HT1080 (cell line): ENCODE measurements at places on chromosomes 1 and 21. TPM values are rescaled to one million over a fixed set of nuclear protein-coding genes. Genes with fewer than 3 reads are reported as not detected.

GRCh38 chr1:69377507-69377906, 190.2 kb upstream of the LRRC7 start:
- no peak for DNase-seq

DNA sequence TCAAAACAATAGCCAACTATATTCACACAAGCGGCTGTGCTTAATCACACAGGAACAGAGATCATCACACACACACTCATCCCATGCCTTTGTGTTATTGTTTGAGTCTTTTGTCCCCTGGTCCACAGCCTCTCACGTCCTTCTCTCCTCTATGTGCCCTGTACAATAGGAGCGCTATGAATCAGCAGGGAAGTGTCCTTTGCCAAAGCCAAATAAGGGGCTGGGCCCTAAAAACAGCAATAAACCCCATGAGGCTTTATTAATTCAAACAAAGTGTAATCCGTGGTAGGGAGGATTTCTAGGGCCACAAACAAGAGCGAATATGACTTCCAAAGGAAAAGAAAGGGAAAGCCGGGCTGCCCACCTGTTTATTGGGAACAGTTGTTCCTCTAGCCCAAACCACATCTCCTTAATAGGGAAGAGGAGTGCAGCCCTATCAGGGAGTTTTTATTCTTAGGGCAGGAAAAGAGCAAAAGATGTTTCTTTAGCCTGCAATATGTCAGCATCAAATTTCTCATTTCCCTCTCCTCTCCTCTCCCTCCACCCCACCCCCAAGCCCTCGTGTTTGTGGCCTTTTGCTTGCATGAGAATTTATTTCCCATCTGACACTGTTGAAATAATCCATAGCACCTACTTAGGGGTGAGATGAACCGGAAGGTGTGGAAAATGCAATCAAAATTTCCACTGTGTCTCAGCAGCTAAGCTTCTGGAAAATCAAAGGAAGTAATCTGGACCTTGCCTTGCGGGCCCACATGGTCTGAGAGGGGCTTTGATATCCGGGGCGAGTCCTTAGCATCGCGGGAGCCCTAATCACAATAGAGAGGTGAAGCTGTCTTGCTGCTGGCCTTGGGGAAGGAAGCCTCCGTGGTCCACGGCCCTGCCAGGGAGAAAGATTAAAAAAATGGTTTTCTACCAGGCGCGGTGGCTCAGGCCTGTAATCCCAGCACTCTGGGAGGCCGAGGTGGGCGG, 45.3 kb upstream of the ITPKB start:
- DNase-seq, result peak; percentile 79

DNA sequence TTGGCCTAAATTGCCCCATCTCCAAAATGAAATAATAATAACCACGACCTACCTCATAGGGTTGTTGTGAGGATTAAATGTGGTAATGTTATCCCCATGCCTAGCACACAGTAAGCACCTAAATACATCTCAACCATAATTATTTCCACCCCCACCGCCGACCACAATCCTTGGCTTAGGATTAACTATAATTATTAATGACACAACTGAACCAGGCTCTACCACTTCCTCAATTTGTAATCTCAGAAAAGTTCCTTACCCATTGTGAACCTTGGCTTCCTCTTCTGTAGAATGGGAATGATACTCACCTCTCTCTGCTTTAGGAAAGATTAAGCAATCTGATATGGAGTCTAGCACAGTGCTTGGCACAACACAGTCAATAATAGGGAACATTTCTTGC, 44.3 kb upstream of the TACSTD2 start:
- DNase-seq, result no peak

DNA sequence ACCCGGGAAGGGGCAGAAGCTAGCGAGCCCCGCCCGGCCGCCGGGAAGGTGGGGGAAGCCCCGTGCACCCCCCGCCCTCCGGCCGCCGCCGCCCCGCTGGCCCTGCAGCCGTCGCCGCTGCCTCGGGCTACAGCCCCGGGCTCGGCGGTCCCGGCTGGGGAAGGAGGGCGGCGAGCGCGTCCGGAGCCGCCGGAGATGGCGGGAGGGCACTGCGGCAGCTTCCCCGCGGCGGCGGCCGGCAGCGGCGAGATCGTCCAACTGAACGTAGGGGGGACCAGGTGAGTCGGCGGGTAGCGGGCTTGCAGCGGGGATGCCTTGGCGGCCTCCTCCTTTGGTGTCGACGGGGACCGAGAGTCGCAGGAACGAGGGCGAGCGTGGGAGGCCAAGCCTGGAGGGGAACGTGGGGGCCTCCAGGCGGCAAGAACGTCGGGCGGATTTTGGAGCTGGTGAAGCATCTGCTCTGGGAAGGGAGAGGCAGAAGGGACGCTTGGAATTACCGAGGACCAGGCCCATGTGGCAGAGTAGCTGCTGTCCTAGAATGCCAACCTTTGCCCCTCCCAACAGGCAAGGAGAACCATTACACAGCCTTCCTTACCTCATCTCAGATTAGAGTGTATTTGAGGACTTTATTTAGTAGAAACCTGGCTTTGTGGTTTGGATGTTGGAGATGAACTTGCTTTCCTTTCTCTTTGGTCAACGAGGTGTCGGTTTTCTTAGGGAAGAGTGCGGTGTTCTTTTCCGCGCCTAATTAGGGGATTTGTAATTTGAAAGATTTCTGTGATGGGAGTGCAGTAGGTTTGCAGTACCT, 591 bp downstream of the KCTD3 start:
- peak; percentile 62 for DNase-seq

GRCh38 chr21:44697811-44698734, 1.1 kb downstream of the KRTAP10-12 start:
- no peak for DNase-seq

DNA sequence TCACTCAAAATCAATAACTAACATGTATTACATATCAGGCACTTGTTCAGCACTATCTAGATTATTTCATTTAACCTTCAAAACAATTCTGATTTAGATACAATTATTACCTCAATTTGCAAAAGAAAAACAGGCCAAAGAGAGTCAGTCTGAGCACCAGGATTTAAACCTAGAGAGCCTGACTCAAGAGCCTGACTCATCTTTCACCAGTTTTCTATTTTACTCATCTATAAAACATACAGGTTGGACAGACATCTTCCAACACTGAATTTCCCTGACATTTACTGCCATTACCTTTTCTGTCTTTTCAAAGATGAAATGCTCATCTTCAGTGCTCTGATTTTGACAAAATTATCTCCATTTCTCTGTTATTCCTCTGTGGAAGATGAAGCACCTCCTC, 116.5 kb downstream of the MRPL39 start:
- DNase-seq, result no peak

DNA sequence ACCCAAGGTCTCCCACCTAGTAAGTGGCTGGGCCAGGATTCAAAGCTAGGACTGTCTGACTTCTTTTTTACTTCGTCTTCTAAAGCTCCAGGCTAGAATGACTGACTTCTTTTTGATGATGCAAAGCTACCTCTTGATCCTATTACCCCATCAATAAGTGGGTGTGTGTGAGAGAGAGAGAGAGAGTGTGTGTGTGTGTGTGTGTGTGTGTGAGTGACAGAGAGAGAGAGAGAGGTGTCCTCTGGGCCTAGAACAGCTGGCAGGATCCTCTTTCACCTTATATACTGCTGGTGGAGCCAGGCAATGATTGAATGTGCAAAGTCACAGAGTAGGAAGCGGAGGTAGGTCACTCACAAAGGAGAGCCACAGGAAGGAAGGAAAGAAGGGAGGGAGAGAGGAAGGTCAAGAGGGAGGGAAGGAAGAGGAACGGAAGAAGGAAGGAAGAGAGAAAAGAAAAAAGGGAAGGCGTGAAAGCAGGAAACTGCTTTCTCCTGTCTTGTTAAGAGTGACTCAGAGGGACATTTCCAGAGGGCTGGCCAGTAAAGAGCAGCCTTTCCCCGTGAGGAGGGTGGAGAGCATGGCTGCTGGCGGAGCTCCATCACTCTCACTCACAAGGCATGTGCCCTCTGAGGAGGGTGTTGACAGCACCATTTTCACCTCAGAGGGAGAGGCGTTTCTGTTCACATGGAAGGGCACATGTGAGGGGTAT, 68.9 kb downstream of the CDC7 start:
- peak; percentile 85 for DNase-seq

Gene CNTN2
- not detected in 2 replicates for total RNA-seq

Gene TMEM54
- 43.7 and 47.4 TPM in 2 replicates for total RNA-seq

Gene PFKFB2
- total RNA-seq, result 0.07 and 0.11 TPM in 2 replicates
